Left colon (tissue), 2 donors: ENCODE measurements at places on chromosomes 6 and 20.

DNA sequence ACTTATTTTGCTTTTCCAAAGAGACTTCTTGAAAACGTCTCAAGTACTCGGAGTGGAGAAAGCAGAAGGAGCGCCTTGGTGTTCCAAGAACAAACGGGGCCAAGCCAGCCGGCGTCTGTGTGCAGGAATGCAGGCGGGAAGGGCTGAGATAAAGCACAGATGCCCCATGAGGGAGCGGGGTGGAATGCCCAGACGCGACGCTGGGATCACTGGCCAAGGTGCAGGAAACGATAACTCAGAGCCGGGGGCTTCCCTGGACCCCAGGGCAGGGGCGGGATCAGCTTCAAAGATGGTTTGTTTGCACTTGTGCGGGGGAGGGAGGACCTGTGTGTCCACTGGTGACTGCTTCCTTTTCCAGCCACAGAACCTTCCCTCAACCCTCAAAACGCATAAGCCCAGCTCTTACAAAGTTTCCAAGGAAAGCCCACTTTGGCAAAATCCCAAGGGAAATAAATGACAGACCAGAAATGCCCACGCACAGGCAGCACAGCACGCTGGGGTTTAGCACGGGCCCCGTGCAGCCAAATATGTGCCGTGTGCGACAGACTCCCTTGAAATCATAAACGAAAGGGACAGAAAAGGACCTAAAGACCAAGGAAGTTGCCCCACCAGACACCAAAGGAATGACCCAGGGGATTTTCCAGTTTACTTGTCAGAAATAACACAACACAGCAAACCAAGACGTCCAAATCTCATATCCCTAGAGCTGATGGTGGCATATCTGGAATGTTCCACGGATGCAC lies 113.9 kb downstream of the NFATC2 start:
- no peak for DNase-seq

DNA sequence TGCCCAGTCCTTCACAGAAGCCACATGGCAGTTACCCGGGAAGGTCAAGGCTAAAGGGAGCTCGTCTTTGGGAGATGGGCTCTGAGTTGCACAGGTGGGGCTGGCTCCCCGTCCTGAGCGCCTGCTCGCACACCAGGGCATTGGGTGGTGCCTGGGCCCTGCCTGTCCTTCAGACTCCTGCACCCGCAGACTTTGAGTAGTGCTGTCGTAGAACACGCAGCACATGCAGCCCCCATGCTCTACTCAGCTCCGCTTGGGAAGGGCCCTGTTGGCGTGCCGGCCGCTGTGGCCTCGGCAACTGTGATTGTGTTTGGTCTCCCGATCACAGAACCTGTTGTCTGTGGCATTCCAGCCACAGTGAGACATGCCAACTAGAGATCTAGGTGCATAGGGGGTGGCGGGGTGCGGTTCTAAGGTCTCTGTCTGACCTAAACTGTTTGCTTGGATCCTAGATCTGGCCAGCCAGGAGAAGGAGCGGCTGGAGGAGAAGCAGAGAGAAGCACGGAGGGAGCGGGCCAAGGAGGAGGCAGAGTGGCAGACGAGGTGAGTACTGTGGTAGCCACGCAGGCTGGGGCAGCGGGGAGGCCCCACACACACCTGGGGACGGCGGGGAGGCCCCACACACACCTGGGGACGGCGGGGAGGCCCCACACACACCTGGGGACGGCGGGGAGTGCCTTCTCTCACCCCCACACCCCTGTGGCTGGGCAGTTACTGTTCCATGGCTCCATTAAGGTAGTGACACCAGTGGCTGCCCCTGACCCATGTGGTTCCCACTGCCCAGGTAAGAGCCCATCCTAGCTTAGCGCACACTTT lies 11.3 kb upstream of the ADRM1 start:
- no peak for DNase-seq

DNA sequence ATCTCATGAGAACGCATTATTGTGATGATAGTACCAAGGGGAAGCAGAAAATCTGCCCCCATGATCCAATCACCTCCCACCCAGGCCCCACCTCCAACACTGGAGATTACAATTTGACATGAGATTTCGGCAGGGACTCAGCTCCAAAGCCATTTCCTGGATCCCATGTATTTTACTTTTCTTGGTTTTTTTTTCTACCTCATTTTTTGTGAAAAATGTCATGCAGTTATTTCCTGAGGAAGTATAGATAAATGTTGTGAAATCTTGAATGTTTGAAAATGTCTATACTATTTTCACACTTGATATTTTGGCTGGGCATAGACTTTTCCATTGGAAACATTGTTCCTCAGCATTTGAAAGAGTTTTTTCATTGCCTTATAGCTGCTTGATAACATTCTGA lies 9.1 kb upstream of the BRPF3 start:
- no peak for DNase-seq

DNA sequence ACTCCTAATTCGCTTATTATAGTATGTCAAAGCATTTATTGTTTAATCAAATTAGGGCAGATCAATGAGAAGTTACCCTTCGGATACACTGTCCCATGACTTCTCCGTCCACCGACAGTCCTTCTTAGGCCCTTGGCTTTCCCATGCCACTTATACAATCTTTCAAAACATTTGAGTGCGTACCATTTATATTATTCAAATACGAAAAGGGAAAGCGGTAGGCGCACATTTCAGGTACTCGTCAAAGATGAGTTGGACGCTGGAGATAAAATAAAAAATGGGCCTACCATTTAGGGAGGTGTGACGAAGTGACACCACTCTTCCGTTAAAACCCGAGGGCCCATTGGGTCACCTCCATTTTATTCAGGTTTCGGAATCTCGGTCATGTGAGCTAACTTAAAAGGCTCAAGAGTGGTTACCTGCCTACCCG lies 542 bp upstream of the AFG1L start:
- no peak for DNase-seq

- DNase-seq: no peak
These were observed 110.6 kb downstream of the UBE3D start for GRCh38 chr6:82954937-82955577.

DNA sequence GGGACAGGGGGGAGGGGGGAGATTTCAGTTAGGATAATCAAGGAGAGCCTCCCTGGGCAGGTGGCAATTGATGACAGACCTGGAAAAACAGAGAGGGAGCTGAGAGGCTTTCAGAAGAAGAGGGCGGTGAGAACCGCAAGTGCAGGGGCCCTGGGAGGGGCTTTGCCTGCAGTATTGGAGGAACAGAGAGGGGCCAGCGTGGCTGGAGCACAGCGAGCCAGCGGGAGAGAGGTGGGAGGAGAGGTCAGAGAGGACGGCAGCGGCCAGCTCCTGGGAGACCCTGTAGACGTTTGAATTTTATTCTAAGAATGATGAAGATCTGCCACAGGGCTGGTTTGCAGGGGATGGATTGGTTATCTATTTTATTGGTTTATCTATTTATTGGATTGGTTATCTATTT lies 34.5 kb upstream of the NOL4L start:
- DNase-seq: no peak

DNA sequence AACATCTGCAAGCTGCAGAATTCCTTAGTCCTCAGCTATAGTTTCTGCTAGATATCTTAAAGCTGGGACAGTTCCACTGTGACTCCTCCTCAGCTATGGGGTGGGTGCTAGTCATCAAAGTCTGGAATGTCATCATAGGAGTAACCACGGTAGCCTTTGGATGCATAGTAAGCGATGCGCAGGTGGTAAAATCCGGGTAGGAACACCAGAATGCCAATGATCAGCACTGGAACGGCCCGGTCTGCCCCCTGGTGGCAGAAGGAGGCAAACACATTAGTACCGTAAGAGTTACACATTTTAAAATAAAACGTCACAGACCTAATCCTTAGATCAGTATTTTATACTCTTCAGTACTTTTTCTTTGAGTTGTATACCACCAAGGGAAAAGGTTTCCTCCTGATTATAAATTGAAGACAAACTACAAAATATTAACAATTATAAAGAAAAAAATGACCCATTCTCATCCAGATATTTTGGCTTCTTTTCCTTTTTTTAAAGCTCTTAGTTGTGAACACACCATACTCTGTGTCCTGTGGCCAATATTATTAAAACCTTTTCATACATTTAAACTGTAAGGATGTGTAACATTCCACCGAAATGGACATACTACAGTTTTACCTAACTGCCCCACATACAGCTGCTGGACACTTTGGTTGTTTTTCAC lies 18.9 kb downstream of the PCNA start:
- peak; percentile 46 for DNase-seq

GRCh38 chr20:62023935-62024334 lies 41.7 kb downstream of the TAF4 start:
- DNase-seq: no peak

DNA sequence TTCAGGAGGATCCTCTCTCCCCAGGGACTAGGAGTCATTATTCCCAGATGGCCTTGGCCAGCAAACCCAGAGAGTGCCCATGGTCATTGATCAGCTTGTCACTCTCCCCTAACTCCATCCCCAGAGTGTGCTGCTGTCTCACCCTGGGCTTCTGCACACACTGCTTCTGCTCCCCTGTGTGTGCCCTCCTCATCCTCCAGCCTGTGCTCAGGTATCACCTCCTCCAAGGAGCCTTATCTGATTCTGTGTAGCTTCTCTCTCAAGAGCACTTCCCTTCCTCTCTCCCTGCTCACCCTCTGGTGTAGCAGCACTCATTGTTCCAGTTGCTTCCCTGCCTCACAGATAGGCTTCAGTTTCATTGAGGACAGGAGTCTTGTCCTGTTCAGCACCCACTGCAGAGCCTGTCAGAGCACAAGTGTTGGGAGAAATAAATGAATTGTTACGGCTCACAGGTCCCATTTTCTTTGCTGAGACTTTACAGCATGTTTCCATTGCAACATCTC lies 102.4 kb downstream of the JAG1 start:
- no peak for DNase-seq

DNA sequence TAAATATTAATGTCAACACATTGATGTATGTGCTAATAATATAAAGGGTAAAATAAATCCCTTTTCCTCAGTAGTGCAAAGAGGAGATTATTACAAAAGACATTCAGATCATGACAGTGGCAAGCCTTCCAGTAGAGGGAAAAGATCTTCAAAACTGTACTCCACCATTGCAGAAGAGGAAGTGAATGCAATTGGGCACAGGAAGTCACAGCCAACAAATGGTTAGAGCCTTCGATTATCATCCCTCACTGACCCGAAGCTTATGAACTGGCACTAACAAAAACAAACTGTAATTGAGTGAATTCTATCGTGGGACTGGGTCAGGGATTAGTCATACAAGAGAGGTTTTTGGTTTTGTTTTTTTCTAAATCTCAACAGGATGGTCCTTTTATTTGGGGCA lies 39.3 kb upstream of the SCGN start:
- no peak for DNase-seq

DNA sequence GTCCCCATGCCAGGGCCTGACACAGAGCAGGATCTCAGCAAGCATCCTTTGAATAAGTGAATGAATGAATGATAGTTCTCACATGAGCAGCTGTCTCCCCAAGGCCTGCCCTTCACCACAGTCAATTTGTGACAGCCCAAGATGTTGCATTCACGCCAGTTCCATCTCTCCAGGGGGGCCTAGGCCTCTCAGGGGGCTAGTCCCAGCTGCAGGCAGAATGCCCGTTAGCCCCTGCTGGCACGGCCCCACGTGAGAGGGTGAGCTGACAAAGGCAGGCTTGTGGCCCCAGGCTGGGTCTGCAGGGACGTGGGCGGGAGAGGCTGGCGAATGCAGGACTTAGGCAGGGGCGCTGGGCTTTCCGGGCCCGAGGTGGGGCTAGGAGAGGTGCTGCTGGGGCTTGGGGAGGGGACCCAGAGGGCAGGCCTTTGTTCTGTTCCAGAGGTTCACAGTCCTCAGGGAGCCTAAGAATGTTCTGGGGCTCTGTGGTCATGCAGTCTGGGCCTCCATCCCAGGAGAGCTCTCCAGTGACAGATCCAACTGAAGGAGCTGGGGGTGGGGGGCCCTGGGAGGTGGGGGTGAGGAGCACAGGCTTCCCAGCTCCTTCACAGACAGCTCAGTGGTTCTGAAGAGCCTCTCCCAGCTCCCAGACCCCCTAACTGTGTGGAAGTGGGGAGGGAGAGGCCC lies 30.5 kb upstream of the TLDC2 start:
- no peak for DNase-seq

- no peak for DNase-seq
These were observed 671 bp downstream of the BPHL start for GRCh38 chr6:3119040-3119723.

GRCh38 chr6:49097116-49097515 lies 365.9 kb downstream of the MMUT start:
- DNase-seq: no peak

DNA sequence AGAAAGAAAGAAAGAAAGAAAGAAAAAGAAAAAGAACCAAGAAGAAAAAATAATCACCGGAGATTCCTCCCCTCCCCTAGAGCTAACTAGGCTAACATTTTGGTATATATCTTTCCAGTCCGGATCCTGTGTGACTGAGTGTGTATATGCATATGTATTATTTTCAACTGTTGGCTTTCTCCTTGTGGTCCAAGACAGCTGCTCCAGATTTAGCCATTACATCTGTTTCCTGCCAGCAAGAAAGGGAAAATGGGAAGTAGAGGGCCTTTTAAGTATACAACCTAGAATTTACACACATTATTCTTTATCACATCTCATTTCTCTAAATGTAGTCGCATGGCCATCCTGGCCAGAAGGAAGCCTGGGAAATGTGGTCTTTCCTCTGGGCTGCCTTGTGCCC lies 15.2 kb downstream of the SLC52A3 start:
- no peak for DNase-seq

GRCh38 chr20:45835825-45836224 lies 2.2 kb downstream of the SNX21 start:
- DNase-seq: no peak

- DNase-seq: no peak
These were observed 29.6 kb downstream of the TAB2 start for GRCh38 chr6:149347067-149347466.

DNA sequence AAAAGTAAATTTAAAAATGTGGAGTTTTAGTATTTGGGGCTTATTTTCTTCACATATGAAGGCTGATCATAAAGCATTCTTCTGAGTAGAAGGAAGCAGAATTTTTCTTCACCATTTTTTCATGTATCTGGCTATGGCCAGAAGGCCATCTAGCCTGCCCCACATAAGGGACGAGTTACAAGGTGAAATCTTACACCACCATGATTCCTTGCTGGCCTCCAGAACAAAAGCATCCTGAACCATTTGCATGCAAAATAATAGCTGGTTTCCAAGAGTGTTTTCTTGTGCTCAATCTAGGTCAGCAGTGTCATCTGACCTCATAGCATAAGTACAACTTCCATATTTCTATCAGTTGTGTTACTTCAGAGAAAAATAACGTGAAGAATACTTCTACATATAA lies 93.1 kb downstream of the BMP5 start:
- DNase-seq: no peak

- no peak for DNase-seq
These were observed 62.8 kb downstream of the LY86 start for GRCh38 chr6:6651335-6651734.

GRCh38 chr6:42968126-42968701 lies 7.7 kb downstream of the GNMT start:
- no peak for DNase-seq

DNA sequence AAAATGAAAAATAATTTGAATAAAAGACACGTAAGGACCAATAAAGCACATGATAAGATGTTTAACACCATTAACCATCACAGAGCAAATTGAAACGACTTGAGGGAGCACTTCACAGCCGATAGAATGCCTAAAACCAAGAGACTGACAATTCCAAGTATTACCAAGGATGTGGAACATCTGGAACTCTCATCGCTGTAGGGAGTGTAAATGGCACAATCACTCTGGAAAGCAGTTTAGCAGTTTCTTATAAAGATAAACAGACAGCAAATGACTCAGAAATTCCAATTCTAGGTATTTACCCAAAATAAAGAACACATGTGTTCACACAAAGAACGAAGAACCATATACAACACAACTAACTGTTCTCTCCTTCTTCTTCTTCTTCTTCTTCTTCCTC lies 8.5 kb upstream of the UBD start:
- no peak for DNase-seq

- DNase-seq: peak; percentile 64
These were observed 180.3 kb downstream of the CDH26 start for GRCh38 chr20:60138256-60139220.
